ENCODE measurements at places on chromosomes 2 and 18.

- peak; percentile 88 for DNase-seq
These were observed 250.5 kb downstream of the TWIST2 start for GRCh38 chr2:239098288-239098970.

DNA sequence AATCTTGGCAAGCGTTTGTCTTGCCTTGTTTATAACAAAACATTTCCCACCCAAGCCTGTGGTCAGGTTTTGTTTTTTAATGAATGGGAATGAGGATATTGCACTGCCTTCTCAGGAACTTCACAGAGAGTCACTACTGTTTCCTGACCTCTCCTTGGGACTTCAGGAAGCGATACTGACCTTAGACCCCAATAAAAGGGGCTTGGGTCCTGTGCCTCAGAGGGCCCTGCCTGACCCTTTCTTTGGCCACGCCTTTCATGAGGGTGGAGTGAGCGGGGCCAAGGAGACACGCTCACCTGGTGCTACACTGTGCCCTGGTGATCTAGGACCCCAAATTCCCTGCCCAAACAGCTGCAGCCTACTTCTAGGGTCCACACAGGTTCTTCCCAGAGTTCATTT, 92.8 kb upstream of the TGFA start:
- no peak for DNase-seq

DNA sequence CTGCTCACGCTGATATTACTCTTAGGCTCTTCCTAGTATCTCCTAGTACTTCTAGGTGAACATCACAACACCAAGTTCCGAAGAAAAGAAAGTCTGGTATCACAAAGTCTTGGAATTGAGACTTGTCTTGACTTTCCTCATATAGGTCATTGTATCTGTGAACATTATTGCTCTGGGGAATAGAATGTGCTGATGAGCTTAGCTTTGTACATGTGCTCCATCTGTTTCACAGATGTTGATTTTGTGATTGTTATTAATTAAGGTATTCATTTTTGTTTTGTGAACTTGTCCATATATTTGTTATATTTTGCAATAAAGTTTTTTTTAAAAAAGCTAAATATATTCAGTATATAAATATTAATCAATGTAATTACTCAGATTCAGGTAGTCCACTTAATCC, 111.7 kb downstream of the BABAM2 start:
- no peak for DNase-seq

- no peak for DNase-seq
These were observed 56.2 kb downstream of the DDX1 start for GRCh38 chr2:15647622-15648590.

DNA sequence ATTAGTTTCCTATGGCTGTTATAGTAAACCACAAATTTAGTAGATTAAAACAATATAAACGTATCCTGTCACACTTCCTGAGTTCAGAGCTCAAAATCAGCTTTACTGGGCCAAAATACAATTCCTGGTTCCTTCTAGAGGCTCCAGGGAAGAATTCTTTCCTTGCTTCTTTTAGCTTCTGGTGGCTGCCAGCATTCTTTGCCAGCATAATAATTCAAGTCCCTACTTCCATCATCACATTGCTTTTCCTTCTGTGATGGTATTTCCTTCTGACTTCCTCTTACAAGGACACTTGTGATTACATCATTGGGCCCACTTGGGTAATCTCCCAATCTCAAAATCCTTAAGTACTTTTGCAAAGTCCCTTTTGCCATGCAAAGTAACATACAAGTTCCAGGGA, 40.6 kb downstream of the MOB4 start:
- no peak for DNase-seq
